ENCODE measurements at places on chromosomes 3 and 15.
A peak's percentile ranks its signal among the peaks of the same experiment; 100 is the strongest.

DNA sequence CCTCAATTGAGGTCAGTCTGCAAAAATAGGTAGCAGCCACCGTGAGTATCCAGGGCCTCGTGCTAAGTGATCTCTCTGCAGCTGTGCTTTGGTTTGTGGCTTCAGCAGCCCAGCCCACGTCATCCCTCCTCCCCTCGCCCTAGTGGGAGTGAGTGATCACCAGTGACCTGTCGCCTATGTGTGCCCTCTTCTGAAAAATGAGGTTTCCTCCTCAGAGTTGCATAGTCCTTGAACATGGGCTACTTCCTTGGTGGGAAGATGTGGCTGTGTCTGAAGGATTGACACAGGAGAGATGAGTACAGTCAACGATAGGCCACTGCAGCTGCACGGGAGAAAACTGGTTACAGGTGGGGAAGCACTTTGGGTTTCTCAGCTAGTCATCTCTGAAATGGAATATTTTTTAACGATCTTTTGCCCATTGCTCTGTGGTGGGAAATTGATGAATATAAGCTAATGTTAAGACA is 144.8 kb upstream of the BHLHE40 start:
- peak; percentile 71 for DNase-seq

DNA sequence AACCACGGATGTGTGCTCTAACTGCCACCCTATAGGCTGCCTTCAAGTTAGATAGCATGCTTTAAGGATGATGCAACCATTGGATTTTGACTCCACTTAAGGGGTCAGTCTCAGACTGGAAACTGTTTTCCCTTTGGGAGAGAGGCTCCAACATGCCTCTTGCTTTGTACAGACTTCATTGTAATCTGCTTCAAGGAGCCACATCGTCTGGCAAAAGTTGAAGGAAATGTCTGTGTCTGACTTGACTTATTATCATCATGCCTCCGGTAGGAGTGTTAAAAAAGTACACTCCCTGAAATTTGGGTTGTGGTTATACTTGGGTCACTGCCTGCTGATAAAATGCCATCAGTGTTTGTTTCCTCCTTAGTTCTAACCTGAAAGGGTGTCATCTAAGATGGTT is 245.4 kb upstream of the CDIN1 start:
- no peak for DNase-seq

DNA sequence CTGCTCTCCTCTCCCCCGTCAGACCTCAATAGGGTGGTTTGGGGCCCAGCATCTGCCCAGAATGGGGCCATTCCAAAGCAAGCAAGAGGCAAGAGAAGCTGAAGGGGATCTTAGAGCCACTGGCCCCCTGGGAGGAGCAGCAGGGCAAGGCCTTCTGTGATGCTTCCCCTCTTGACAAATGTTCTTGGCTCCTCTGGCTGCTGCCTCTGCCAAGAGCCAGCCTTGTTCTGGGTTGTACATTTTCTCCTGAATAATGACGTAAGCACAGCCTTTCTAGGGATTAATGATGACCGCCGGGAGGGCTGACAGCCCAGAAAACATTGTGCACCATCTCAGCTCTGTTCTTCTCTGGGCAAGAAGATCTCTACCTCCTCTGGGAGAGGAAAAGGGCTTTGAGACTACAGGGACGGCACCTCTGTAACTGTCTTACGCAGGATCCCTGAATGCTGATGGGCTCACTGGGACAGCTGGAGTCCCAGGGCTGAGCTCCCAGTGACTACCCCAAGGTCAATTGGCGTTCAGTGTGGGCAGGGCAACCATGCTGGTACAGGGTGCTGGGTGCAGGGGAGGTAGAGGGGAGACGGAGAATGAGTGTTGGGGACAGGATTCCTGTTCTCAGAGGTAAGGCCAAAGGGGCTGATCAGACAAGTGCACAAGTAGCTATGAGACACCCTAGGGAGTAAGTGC is 253.3 kb downstream of the FAM43A start:
- no peak for DNase-seq

DNA sequence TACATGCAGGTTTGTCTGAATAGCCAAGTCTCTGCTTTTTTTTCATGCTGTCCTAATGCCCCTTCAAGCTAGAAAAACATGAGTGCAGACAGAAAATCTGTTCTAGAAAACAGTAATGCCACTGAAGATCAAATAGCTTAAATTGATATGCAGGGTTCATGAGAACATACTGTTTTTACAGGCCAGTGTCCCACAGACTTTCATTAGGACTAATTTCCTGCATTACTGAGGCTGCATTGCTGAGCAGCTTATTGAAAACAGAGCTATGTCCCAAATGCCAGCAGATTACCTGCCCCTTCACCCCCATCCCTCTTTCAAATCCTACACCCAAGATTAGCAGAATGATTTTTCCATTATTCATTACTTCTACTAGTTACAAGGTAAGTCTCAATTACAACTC is 665 bp downstream of the TM4SF18 start:
- no peak for DNase-seq

DNA sequence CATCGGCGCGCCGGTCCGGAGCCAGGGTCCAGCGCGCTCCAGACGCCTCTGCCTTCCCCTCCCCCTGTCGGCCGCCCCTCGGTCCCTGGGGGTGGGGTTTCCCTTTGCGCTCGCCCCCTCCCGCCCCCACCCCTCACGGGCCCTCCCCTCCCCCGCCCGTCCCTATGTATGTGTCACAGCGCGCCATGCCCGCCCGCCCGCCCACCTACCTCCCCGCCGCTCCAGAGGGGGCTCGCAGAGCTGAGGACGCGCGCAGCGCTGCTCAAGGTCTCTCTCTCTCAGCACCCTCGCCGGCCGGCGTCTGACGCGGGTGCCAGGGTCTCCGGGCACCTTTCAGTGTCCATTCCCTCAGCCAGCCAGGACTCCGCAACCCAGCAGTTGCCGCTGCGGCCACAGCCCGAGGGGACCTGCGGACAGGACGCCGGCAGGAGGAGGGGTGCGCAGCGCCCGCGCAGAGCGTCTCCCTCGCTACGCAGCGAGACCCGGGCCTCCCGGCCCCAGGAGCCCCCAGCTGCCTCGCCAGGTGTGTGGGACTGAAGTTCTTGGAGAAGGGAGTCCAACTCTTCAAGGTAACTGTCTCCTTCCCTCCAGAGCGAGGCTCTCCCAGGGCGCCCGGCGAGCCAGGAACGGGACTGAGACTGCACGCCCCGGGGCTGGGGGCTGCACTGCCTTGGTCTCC is at the start of gene ACAN:
Gene ACAN, plus strand, starts transcription at position 196 of the 679 bp plus-strand sequence. CDS start 32,771 bp downstream, outside the sequence.
- no peak for DNase-seq

DNA sequence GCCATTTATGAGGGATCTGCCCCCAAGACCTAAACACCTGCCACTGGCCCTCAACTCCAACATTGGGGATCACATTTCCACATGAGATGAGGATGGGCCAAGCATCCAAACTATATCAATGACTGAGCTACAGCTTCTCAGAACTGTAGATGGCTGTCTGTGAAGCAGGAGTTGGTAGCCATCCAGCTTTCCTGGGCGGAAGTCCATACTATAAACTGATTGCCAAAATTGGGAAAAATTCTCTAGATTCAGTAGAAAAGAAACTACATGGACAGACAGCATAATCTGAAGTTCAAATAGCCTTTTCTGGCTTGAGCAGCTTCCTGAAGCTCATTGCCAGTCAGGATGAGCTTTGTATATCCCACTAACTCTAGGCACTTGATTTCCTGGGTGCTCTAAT is 214.7 kb upstream of the ZBTB20 start:
- DNase-seq = no peak

DNA sequence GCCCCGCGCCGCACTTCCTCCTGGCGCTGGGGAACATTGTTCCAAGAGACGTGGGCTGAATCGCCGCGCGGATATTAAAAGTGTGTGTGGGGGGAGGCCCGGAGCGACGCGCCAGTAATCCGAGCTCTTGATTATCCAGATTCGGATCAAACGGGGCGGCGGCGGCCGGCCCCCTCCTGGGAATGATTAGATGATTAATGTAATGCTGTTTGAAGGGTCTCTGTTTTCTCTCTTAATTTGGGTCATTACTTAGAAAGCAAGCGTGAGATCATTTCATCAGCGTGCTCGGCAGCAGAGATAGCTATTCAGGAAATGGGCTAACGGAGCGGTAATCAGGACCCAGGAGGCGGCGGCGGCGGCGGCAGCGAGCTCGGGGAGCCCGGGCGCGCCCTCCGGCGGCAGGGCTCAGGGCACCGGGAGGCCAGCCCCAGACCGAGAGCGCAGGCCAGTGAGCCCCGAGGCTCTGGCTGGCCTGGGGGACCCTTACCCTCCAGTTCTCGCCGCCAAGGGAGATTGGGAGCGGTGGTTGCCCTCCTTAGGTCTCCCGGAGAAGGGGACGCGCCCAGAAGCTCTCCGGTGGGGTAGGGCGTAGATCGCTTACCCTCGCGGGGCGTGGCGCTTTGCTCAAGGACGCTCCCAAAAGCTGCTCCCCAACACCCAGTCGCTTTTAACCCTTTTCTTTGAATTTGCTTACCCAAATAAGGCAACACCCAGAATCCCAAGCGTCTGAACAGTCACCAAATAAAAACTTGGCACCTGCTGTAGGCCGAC is 4.5 kb downstream of the FEZF2 start:
- DNase-seq = no peak

GRCh38 chr3:140351466-140351865 is 326.4 kb upstream of the TRIM42 start:
- no peak for DNase-seq

- no peak for DNase-seq
Measured at GRCh38 chr15:80492874-80493273, 88.7 kb downstream of the ARNT2 start.
